ENCODE measurements at places on chromosomes 1 and 21. TPM values are rescaled to one million over a fixed set of nuclear protein-coding genes. Genes with fewer than 3 reads are reported as not detected.

The TMEM51 gene
- 2.0 TPM for total RNA-seq

DNA sequence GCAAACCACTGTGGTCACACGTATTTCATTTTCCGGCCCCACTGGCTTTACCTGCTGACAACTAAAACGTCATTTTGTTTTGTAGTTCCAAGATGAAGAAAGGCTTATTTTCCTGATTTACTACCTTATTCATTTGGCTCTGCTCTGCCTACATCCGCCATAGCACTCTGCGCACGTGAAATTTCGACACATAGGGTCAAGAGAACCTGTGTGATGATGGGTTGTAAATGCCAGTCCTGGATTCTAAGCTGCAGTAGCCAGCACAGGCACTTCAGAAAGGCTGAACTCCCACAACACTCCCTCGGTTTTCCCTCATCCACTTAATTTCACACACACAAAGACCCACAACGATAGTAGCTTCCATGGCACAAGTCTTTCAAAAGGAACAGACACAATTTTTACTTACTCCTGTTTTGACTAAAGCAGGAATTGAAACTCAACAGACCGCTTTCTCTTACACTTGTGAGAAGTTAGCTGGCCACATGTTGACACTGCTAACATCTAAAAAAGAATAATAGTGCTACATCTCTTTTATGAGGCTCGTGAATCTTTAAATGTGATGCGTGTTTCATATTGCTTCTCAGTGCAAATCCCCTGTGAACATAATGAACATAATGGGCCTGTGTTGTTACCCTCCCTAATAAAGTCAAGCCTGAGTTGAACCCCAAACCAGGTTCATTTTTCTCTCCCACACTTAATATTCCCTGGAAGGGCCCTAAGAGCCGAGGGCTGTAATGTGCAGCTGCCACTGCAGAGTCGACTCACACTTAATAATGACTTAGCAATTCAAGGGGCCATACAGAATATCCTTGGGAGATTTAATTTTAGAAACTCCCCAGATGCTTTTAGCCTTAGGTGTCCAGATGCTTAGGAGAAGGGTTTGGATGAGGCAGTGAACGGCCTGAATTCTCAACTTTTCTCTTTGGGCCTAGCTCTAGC lies 1.5 kb upstream of the RUNX1 start:
- no peak for DNase-seq

GRCh38 chr1:52552236-52552504 lies 722 bp downstream of the TUT4 start:
- no peak for DNase-seq

DNA sequence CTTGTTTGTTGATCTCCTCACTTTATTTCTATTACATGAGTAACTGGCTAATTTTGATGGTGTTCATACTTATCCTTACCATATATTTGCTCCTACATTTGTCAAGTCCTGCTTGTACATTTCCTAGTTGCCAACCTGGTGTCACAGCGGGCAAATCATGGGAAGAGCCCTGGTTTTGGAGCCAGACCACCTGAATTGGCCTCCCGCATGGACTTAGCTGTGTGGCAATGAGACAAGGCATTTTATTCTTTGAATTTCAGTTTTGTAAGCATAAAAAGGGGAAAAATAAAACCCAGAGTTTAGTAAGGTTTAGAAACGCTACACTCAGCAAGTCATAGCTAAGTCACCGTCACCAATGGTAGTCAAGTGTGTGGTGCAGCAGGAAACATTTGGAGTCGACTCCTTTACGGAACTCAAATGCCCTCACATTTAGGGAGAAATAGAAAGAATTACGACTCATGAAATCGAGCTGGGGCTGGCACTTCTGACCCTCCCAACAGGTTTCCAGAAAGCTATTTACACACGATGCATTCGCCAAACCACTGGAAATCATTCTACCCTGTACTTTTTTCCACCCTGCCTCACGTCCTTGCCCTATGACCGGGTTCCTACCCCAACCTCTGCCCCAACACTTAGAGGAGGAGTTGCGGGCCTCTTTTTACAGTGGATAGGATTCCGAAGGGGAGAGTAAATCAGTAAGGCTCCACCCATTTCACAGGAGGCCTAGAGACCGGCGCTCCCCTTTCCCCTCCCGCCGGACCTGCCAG lies 492 bp upstream of the PGM1 start:
- no peak for DNase-seq

DNA sequence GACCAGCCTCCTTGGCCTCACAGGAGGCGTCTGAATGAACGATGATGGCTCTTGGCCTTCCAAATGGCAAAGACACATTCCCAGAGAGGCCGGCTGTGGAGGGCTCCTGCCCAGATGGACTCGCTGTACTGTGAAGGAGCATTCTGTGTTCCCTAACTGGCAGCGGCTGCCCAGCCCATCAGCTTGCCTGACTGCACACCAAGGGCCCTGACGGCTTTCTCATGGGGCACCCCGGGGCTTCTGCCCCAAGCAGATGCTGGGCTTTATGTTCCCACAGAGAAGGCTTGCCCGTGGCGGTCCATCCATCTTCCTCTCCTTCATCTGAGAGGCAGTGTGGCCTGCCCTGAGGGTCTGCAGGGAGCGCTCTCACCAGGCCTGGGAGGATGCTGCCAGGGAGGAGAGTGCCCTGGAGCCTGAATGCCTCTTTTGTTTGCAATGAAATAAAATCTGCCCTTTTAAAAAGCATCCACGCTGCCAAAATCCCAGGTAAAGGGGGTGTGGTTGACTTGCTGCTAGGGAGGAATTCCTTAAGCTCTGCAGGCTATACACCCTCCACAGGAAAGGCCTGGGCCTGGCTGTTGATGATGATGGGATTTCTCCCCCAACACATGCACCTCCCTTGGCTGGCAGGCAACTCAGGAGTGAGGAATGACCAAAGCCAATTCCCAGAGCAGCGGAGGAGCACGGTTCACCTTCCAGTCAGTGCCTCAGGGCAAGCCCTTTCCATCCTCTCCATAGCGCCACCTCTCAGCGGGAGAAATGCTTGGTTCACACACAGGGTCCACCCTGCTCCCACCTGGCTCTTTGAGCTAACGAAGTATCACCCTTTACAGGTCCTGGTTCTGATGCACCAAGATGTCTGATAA lies 84.6 kb upstream of the SSX2IP start:
- DNase-seq: no peak

DNA sequence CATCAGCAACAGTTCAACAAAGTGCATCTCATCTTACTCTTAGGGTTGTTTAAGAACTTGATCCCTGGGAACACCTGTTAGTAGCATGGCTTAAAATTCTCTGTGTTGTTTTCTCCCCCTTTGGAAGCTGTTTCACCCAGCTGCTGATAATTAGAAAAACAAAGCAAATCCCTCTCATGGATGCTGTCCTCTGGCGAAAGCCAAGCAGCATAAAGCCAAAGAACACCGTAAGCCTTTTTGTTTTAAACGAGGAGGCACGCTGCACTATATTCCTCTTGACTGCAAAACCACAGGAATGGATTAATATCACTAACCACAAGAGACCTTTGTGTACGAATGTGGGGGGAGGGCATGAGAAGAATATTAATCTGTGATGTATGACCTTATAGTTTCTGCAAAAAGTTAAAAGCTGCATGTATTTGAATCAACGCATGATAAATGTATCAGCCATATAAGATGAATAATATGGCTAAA lies 923.2 kb downstream of the LTN1 start:
- no peak for DNase-seq

- DNase-seq: no peak
Observed at GRCh38 chr1:56453417-56454078, 125.8 kb downstream of the PLPP3 start.

GRCh38 chr1:155706139-155706538 lies 17.2 kb downstream of the DAP3 start:
- DNase-seq: no peak

GRCh38 chr1:244757091-244757939 lies 78.1 kb upstream of the COX20 start:
- no peak for DNase-seq
